ENCODE measurements at places on chromosomes 2 and 18.

- DNase-seq, result no peak
Observed at GRCh38 chr2:223451-223850, 40.4 kb downstream of the SH3YL1 start.

- DNase-seq, result no peak
Observed at GRCh38 chr18:8626414-8627106, 17.3 kb downstream of the RAB12 start.

- no peak for DNase-seq
Observed at GRCh38 chr2:30060562-30060961, 86.2 kb upstream of the YPEL5 start.

DNA sequence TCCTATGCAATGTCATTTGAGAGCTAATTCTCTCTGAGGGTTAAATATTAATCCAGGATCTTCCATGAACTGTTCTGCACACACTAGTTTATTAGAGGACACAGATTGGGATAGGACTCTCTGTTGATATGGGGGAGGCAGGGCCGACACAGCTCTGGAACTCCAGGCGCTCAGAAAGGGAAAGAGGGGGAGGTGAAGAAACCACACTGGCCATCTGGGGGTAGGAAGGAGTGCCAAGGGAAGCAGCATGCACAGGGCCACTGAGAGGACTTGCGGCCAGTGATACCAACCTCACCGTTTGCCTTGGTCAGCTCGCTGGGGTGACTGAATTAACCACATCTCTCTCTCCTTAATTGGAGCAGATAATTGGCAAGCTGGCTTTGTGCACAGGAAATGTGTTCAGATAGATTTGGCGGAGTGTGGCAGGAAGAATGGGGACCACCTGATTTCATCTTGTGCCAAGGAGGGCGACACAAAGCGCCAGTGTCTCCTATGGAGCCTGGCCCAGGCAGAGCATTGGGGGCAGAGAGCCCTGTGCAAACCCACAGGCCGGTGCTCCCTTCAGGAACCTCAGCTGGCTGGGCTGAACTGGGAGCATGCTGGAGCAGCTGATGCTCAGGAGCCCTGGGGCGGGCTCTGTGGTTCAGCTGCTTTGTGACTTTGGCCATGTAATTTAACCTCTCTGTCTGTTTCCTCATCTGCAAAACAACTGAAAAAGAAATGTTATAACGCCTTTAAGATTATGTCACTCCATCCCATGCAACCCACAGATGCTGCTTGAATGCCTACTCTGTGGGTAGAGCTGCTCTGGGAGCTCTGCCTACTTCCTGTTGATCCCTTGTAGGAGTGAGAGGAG is 114.7 kb upstream of the STON1 start:
- peak; percentile 6 for DNase-seq

DNA sequence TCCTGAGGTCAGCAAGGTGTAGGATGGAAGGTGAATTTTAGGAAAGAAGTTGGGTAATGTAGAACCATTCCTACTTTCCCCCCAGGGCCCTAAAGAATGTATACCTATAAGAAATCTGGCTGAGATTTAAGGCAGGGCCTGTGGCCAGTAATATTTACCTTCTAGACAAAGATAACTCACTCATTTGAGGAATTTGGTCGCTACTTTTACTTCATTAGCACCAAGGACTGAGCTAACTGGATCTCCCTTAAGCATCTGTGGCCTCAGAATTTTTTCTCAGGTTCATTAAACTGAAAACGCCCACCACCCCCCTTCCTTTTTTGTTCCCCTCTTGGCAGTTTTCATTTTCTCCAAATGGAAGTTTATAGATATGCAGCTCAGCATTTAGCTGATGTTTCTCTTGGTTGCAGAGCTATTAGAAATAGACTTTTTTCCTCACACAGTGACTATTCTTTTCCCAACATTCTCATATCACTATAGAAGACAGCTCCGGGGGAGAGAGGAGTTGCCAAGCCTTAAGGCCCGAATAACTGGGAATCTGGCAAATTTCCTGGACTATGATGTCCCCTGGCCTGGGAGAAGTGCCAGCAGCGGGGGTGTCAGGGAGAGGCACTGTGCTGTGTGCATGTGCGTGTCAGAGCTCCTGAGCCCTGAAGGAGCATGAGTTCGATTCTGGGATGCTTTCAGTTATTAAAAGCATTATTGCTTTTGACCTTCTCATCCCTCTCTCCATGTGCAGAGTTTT is 310.9 kb downstream of the PRKCE start:
- DNase-seq, result no peak

GRCh38 chr2:127196549-127196948 is 23.6 kb downstream of the CYP27C1 start:
- DNase-seq, result no peak

DNA sequence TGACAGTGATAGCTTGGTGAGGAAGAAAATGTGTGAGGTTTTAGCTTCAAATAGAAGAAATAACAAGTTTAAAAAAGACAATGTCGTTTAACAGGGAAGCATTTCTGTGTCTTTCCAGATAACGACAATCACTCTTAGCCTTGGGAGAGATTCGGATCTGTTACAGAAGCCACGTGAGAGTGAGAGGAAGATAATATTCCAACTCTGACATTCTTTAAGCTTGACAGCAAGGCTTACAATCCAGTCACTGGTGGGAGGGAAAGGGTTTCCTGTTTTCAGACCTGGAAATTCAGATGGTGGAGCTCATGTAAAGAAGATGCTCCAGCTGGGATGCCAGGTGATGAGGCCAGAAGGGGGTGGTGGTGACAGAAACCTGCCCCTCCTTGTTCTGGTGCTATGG is 30.8 kb downstream of the FBXO48 start:
- DNase-seq, result no peak
